ENCODE measurements at places on chromosomes 2 and 18.

DNA sequence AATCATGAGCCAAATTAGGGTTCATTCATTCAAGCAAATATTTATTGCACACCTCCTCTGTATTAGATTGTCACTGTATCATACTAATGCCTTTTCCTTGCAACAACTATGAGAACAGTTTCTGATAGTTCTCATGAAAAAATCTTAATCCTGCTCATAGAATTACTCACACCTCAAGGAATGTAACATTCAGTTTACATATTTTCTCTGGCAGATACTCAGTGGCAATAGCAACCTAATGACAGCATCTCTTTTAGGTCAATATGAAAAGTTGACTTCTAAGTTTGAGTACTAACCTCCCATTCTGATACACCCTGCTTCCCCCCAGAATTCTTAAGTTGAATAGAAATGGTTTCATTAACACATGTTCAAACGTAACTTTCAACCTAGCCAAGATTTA, 132.0 kb downstream of the VWC2L start:
- DNase-seq = no peak

DNA sequence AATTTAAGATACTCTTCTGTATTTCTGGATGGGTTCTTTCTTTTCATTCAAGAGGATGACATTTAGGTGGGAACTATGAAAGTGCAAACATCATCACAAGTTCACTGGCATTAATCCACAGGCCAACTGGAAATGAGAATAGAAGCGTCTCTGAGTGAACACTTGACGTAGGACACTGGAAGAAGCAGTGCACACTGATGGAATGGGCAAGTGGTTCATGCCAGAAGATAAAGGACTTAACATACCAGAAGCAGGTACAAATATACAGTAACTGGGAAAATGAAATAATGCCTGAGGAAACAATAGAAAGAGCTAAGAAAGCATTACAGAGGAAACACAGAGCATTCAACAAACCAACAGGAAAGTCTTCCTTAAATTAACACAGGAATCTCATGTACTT, 120.9 kb upstream of the CCDC195 start:
- no peak for DNase-seq

DNA sequence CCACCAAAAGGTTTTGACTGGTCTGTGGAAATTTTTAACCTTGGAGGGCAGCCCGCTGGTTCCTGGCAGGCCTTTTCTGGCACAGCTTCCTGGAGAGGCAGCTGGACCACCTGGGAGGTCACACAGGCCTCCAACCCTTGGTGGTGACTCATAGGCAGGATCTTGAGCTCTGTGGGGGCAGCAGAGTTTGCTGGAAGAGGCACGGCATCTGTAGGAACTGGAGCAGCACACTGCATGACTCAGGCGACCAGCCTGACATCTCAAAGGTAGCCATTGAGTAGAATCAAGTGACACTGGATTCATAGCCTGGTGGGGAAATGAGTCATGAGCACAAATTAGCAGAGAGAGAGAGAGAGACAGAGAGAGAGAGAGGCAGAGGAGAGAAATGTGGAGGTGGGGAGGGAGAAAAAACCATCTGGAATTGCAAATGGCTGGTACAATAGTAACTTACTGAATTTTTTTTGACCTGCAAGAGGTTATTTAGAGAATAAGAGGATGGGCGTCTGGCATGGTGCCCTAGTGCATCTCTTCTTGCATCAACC, 57.4 kb downstream of the TRPM8 start:
- no peak for DNase-seq

DNA sequence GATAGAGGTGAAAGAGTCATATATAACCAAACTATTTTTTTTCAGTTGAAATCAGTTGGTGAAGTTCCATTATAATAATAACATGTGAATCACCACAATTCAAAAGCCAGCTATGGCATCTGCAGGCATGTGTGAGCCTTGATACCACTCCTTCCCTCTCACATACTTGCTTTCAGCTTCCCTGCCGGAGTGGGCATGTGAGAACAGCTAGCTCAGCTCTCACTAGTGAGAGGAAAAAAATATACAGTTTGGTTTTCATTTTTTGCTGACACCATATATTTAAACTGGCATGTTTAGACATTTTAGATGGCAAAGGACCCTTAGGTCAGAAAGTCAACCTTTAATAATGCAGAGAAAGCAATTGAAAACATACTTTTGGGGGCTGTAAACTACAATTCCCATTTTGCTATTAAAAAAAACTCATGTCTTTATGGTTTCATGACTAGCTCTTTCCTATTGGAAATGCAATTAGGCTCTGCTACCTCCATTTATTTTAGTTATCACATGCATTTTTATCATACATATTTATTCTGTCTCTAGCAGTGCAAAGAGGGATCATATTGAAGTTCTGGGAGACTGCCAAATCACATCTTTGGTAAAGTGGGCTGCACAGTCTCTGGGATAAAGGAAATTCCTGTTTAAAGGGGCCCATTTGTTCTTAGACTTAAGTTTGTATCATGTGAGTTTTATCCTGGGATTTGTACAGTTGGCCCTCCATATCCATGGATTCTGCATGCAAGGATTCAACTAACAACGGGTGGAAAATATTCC, 33.2 kb upstream of the SLC40A1 start:
- no peak for DNase-seq

GRCh38 chr18:35693829-35694228, 112.3 kb downstream of the GALNT1 start:
- DNase-seq = no peak

DNA sequence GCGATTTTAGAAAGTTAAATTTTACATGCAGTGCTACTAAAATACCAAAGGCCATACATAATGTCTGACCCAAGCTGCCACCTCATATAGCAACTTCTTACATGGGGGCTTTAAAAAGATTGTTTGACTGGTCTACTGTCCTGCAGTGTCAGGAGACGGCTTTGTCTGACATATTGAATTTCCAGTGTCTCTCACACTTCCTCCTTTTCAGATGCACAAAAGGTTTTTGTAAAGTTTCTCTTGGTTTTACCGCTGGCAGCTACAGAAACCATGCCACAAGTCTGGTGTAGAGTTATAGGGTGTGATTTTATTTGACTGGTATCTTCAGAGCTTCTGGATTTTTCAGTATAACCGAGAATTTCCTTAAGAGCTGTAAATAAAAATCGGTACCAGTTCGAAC, 1.1 kb upstream of the ASAP2 start:
- DNase-seq = no peak

DNA sequence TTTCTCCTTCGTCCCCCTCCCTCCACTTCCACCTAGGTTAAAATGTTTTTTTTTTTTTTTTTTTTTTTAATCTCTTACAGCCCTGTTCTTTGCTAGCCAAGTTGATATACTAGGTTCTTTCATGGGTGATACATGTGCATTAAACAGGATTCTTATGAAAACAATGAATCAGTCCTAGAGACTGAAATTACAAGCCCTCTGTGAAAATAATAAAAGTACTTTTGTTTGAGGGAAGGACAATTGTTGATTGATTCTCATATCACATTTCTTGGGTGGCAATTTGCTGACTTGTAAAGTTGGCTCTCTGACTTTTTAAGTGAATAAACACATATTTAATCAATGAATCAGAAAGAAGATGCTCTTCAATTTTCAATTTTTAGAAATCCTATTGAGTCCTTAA, 639.9 kb downstream of the LRP1B start:
- no peak for DNase-seq

DNA sequence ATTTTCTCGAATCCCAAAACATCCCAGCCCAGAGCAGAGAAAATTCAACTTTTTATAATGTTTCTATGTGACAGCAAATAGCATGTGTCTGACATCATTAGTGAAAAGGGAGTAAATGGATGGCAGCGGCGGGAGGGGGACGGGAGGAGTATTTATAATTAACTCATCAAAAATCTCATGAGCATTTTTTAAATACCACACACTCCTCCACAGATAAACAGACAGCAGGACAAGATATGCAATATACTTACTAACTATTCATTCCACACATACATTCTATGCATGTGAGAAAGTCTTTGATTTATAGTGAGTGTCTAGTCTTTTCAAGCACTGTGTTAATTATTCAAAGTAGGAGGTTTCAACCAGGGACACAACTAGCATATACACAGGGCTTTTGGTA, 107.6 kb downstream of the LRP2 start:
- DNase-seq = no peak
